ENCODE measurements at places on chromosomes 1 and 21.

DNA sequence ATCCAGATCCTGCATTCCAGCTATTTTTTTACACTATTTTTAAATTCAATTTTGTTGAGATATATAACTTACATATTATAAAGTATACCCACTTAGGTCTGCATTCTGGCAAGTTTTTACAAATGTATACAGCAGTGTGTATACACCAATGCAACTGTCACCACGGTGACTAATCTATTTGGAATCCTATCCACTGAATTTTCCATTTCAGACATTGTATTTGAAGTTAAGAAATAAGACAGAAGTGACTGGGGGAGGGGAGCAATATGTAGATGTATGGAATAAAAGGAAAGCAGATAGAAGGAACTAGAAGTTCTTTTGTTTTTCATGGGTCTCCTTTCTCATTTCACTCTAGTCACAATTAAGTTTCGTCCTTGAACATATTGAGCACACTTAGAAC is 431.5 kb upstream of the CHRM3 start:
- DNase-seq, result peak; percentile 8

DNA sequence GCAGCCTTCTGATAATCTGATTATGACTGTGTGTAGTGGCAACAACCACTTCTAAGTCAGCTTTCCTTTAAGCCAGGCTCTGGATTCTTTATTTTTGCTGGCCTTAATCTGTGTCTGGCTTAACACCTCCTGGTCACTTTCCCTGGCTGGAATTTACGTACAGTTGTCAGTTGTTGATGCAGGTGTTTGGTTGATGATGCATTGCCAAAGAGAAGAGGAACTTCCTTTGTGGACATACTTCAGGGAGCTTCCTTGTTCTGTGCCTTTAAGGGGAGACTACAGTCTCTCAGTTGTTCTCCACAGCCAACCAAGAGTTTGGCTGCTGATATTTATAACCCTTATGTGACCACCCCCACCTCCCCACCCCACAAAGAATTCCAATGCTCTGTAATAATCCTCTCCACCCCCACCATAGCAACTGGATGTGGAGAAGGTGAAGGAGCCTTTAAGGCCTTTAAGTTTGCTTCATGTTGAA is 96.0 kb upstream of the BMP8A start:
- DNase-seq, result peak; percentile 85

DNA sequence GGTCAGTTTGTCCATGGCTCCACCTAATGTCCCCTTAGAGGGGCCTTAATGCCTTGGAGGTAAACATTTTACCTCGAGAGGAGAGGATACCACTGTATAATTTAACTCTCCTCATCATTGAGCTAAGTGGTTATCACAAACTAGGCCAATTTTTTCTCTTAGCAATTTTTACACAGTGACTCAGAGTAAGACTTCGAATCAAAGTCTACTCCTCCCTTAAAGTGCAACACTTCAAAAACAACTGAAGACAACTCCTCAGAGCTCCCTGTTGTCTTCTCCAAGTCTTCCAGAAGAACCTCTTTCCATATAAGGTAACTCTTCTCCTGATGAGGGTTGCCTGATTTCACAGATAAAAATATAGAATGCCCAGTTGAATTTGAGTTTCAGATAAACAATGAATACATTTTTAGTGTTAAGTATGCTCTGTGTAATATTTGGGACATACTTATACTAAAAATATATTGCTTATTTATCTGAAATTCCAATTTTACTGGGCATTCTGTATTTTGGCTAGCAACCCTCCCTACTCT is 4.9 kb upstream of the PTGFRN start:
- DNase-seq, result no peak

DNA sequence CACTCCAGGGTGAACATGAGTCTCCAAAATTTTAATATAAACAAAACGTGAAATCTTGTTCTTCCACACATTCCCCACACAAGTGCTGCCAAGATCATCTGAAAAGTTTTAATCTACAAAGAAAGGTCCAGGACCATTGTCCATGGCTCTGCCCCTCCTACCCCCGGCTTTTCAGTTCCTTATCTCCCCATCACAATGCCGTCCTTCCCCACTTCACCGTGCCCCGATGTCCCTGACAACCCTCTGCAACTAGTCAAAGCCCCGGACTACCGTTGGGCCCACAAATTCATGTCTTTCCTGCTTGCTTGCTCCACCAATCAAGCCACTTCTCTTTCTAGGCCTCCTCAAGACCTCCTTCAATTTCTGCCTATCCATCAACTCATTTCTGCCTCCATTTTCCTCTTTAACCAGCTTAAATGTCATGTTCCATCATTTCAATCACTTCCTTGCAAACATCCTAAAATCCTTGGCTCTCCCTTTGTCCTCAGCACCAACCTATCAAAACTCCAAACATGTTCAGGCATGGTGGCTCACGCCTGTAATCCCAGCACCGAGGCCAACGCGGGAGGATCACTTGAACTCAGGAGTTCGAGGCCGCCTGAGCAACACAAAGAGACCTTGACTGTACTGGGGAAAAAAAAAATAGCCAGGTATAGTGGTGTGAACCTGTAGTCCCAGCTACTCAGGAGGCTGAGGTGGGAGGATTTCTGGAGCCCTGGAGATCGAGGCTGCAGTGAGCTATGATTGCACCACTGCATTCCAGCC is 14.0 kb upstream of the BMP8B start:
- DNase-seq, result no peak

DNA sequence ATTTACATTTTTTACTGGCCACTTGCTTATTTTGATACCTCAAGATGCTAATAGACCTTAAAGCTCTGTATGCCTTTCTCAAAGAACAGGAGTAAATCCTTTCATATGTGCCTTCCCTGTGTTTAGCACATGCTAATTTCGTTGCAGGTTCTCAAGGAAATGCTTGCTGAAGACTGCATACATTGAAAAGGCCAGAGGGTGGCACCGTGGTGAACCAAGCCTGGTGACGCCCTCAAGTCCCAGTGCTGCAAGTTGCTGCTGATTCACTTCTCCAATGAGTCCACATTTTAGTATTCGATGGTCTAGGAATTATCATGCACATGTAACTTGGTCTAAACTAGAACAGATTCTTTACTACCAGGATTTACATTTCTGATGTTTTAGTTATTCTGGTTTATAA is 94.1 kb downstream of the CLDN17 start:
- peak; percentile 83 for DNase-seq

- no peak for DNase-seq
Measured at GRCh38 chr1:3747522-3747848, 4.8 kb upstream of the CCDC27 start.

DNA sequence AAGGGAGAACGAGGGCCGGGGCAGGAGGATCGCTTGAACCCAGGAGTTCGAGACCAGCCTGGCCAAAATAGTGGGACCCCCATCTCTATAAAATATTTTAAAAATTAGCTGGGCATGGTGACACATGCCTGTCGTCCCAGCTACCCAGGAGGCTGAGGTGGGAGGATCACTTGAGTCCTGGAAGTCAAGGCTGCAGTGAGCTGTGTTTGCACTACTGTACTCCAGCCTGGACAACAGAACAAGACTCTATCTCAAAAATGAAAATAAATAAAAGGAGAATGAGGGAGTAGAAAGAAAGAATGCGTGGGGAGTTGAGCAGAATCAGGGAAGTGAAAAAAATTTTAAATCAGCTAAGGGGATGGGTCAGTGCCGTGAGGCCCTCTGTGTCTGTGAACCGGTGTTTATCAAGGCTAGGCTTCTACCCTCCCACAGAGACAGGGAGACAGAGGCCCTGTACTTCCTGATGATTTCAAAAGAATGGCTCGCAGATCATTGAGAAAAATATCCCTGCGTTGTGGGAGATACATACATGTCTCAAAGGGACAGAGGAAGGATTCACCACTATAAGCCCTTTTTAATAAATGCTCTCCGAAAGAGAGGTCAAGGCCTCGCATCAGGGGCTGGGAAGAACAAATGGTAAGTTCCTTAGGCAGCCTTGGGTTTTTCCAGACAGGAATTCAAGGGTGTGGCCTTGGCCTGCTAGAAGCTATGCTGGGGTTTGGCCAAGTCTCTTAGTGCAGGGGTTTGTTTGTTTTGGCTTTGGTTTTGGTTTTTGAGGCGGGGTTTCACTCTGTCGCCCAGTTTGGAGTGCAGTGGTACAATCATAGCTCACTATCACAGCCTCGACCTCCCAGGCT is 20.7 kb downstream of the IL10RB start:
- DNase-seq, result peak; percentile 32

DNA sequence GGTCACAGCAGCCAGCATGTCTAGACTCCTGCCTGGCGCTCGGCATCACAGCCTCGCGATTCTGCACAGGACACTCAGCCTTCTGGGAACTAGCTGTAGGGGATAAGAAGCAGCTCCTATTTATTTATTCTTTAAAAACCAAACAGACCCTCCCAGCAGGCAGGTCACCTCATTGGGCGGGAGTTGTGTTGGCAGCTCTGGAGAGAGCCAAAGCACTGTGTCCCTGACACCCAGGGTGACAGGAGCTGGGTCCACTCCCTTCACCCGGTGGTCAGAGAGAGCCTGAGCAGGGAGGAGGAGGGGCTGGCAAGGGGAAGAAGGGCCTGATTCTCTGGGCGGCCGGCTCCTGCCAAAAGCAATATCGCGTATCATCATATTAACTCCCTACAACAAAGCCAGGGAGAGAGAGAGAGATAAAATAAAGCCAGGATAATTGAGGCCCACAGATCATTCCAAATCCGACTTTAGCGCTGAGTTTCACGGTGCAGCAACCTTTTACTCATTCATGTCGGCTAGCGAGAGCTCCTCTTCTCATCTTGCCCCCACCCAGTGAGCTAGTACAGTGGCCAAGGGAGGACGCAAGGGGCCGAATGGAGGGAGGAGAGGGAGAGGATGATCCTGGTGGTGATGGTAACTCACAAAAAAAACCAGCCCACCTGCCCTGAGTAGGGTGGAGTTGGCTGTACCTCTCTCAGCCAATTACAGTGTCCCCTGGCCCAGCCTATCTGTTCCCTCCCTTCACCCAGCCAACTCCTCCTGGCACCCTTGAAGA is 79.8 kb upstream of the IFFO2 start:
- no peak for DNase-seq

DNA sequence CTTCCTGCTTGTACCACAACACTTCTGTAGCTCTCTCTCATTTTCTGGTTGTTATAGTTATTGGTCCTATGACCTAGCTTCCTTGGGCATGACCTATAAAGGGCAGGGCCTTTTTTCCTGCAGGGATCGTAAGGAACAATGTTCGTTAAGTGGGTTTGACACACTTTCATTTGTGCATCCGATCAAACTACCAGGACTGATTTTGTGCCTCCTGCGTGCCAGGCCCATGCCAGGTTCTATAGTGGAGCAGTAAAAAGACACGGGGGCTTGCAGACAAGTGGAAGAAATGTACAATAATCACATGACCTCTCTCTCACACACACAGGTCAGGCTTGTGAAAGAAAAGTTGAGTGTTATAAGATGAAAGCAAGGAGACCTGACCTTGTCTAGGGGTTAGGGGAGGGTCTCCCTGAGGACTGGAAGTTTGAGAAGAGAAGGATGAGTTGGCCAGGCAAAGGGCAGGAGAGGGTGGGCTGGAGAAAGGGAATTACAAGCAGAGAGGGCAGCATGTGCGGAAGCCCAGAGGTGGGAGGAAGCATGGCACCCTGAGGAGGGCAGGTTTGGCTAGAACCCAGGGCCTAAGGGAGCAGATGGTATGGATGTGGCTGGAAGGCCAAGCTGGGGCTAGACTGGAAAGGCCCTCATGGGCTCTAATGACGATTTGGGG is 145.4 kb downstream of the GRIK3 start:
- no peak for DNase-seq

DNA sequence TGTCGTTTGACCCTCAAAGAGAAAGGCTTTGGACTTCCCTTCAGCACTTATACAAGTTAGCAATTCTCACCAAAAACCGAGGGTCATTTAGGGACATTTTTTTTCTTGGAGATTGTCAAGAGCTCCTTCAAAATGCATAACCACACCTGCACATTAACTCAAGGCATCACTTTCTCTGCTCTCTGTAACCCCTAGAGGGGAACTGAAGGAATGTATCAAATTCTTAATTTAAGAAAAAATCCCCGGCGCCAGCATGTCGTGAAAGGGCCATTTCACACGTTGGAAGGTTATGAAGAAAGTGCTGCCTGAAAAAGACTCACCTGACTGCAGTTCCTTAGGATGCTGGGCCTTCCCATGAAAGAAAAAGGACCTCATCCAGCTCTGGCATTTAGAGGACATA is 131.6 kb upstream of the ZC3H12A start:
- DNase-seq, result peak; percentile 19

DNA sequence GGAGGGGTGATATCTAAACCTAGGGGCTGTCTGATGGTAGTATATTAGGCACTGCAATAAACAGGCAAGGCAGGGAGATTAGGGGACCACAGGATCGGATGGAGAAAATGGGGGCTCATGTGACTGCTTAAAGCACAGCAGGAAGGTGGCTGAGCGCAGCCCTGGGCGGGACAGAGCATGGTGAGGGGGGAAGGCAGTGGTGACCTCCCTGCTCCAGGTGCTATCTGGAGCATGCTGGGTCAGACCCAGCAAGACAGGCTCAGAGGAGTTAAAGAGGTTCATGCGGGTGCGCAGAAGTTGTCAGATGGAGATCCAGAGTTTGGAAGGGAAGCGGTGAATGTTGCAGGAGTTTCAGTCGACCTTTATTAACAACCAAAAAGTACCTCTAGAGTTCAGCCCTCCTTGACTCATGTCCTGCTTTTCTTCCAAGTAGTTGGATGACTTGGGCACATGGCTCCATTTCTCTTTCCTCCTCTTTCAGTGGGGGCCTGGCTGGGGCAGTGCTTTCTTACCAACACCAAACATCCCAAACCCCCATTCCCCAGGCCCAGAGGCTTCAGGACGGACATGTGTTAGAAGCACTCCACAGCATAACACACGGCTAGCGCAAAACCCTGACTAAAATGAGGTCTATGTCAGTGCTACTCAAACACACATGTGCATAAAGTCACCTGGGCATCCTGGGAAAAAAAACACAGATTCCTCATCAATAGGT is 41.5 kb downstream of the CAPN9 start:
- no peak for DNase-seq

DNA sequence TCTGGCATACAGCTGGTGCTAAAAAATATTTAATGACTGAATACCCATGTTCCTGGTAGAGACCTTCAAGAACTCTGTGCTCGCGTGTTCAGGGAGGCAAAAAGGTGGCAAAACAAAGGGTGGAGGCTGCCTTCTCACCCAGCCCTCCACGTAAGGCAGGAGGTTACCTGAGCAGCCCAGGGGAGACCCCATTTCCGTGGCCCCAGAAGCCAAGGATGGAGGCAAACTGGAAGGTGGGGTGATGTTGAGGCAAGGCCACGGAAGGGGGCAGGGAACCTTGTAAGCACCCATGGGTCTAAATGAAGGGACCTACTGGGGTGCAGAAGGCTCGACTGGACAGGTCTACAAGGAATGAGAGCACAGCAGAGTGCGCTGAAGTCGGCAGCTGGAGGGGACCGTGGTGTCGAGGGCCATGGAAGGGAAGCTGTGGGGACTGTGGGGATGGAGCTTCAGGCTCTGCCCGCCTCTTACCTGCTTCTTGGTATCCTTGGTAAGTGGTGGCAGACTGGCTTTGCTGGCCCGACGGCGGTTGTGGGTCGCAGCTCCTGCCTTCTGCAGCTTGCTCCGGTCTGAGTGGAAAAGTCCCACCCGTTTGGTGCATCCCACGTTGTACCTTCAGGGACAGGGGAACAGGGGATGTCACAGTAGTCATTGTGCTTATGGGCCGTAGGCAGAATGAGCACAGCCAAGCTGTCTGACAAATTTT is 8.9 kb upstream of the A3GALT2 start:
- DNase-seq, result no peak

Data from mesendoderm (in vitro differentiated cells).